CD4-positive, alpha-beta T cell treated with Interleukin-6 for 4 hours (primary cell): ENCODE measurements at places on chromosomes 6 and 20.

GRCh38 chr20:34750484-34750883 lies 46.3 kb downstream of the TP53INP2 start:
- no peak for DNase-seq

DNA sequence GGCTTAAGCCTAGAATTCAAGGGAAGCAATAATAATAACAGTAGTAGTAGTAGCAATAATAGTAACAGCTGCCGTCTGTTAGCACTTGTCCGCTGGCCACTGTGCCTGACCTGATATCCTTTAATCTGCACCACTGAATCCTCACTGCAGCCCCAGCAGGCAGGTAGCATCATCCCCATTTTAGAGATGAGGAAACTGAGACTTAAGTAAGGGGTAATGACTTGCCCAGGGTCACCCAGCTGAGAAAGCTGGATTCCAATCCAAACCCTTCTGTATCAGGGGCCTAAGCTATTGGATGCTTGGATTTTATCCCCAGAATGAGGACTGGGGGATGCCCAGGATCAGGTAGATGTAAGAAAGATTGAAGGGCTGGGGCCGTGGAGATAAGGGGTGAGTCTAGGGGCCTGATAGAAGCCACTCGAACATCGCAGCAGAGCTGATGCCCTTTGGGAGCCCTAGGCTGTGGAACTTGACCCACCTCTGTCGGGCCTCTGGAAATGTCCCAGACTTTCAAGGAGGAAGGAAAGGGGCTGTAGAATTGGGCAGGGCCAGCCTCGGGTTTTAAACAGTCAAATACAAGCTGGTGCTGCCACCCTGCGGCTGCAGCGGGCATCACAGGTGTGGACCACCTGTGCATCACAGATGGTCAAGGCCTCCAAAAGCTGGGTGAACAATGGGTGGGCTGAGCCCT lies 102.1 kb upstream of the MYL9 start:
- peak; percentile 74 for DNase-seq

GRCh38 chr6:45504947-45505346 lies 127.2 kb upstream of the SUPT3H start:
- DNase-seq: no peak

DNA sequence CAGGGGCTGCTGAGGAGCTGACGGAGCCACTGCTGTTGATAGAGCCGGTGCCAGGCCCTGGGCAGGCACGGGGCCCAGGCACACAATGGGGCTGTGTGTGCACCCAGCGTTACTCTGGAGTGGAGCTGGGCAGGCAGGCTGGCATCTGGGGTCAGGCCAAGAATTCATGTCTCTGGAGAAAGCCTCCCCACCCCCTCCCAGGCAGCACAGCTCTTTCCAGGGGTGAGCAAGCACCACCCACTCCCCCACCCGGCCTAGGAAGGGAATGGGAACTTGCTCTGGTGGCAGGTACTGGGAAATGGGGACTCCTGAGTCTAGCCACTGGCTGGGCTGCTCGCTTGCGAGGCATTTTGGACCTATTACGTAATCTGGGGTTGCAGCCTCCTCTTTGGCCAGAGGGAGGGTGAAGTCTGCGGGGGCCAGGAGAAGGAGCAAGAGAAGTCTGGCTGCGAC lies 22.7 kb downstream of the TFEB start:
- DNase-seq: no peak

DNA sequence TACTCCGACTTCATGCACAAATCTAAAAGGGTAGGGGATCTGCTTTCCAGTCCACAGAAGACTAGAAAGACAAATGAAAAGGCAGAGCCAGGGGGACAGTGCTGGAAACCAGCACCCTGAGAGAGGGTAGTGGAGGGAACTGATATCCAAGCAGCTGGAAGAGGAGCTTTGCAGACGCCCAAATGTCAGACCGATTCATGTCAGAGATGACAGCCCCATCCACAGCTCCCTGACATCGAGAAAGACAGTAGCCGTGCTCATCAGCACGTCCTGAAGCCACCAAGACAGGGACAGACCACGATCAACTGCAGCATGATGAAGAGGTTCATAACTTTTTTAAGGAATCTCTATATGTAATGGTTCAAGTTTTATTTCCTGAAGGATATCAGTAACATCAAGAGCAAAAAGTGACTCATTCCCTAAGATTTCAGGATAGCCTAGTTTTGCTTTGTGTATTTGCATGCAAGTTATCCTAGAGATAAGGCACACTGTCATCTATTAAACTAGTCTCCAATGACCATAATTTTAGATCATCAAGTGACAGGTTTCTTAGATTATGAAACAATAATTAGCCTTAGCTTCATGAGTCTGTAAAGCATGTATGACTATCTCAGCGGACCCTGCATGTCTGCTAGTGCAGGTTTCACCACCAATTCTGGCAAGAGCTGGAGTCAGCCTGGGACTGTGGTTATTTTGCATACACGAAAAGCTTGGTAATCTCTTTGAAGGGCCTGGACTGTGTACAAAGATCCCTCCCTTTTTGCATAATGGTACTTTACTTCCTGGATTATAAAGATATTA lies 43.0 kb downstream of the PRDM1 start:
- no peak for DNase-seq

GRCh38 chr6:114096561-114097172 lies 125.7 kb upstream of the HDAC2 start:
- peak; percentile 10 for DNase-seq

- no peak for DNase-seq
Measured at GRCh38 chr6:106244521-106244920, 81.0 kb downstream of the ATG5 start.

DNA sequence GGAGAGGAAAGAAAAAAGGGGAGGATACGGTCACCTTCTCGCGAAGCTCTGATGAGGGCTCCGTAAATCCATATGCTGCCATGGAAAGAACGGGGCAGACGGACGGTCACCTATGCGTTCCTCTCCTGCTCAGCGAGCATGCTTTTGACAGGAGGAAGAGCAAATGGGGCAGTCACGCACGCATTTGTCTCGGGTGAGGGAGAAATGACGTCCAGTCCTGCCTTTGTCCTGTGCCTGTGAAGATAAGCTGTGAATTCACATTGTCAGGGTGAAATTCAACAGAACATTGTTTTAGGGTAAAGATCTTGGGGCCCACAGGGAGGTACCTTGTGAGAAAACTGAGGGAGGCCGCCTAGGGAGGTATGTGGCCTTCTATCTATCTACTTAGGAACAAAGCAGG lies 83.8 kb downstream of the IRF4 start:
- DNase-seq: no peak

GRCh38 chr20:667351-668034 lies 8.1 kb downstream of the SCRT2 start:
- peak; percentile 62 for DNase-seq

DNA sequence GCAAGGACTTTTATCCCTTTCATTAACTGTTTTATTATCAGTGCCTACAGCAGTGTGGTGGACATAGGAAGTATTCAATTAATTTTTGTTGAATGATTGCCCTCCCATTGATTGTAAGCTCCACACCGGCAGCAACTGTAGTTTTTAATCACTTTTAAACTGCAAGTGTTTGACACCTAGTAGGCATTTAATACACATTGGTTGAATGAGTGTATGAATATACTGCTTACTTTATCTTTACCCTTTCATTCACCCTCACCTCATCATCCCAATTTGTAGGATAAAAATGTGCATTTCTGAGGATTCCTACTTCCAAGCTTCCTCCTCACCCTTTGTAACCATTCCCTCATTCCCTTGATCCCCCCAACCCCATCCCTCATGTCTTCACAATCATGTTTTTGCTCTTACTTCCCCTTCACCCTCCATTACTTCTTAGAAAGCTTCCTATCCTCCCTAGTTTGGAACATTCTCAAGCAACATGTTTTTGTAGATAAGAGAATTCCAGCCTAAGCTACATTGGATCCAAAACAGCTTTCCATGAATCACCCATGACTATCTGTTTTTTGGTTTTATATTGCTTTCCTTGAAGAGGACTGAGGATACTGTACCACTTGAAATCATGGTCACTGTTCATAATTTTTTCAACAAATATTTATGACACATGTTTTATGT lies 955 bp upstream of the SLC26A8 start:
- DNase-seq: no peak

DNA sequence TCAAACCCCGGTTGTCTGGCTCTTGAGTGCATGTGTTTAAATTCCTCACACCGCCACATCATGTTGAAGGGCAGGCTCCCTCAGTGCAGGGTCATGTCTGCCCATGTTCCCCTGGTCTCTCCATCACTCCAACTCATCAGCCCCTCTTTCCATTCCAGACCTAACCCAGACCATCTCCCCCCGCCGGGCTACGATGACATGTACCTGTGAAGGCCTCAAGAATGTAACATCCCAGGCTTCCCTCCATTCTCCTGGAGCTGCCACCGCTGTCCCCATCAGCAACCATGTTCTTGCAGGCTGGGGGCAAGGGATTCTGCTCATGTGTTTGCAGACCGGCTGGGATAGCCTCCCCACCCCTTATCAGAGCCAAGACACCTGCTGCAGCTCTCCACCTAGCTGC lies 19.9 kb downstream of the TMEM74B start:
- no peak for DNase-seq

- peak; percentile 40 for DNase-seq
Measured at GRCh38 chr20:5039255-5039657, 37.9 kb upstream of the SLC23A2 start.

DNA sequence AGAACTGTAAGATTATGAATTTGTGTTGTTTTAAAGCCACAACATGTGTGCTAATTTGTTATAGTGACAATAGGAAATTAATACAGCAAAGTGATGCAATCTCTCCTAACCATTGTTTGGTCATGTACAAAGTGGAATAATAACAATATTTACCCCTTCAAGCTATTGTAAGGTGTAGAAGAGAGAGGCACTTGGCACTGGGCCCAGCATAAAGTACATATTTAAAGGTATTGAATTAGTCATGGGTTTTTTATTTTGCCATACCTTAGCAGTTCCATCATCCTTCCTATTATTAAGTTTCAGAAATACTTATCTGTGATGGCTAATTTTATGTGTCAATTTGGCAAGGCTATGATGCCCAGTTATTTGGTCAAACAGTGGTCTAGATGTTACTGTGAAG lies 322.4 kb upstream of the TSHZ2 start:
- no peak for DNase-seq

DNA sequence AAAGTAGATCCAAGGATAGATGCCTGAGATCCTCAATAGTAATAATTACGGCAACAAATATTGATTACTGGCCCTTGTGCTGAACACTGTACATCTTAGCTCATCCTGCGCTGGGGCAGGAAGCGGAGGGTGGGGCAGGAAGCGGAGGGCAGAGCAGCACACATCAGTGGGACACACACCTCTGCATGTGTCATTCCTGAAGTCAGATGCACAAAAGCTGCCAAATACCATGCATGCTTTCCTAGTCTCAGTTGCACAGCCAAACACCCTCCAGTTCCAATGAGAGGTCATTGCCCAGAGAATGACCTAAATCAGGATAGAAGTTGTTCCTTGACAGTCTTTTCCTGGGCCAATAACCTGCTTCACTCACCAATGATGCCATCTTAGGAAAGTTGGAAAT lies 74.4 kb upstream of the FOXC1 start:
- DNase-seq: peak; percentile 79

DNA sequence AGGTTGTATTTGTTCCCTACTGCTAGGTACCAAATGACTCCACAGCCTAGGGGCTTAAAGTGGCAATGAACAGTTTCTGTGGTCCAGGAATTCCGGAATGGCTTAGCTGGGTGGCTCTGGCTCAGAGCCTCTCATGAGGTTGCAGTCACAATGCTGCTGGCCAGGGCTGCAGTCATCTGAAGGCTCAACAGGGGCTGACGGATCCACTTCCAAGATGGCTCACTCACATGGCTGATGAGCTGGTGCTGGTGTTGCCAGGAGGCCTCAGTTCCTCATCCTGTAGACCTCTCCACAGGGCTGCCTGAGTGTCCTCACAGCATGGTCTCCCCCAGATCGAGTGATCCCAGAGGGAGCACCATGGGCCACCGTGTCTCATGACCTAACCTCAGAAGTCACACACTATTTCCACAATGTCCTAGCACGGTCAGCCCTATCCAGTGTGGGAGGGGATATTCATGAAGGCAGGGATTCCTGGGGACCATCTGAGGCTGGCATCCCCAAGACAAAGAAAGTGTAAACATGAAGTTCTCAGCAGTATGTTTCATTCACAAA lies 19.0 kb upstream of the BPI start:
- DNase-seq: no peak

- DNase-seq: no peak
Measured at GRCh38 chr6:90135667-90136066, 161.0 kb downstream of the BACH2 start.

DNA sequence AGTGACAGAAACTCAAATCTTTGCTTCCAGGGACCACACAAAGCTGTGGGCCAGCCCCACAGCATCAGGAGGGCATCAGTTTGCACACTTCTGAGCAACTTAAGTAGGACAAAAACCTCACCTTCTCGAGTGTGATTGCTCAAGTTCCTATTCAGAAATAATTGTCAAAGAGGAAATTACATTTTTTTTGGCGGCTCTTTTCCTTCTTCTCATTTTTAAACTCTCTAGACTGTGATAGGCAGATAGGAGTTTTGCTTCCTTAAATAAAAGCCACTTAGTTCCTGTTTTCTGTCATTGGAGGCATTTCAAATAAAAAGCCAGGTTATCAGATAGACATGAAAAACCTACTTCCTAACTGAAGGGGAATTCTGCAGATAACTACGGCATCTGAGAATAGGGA lies 11.2 kb upstream of the TAGAP start:
- no peak for DNase-seq

DNA sequence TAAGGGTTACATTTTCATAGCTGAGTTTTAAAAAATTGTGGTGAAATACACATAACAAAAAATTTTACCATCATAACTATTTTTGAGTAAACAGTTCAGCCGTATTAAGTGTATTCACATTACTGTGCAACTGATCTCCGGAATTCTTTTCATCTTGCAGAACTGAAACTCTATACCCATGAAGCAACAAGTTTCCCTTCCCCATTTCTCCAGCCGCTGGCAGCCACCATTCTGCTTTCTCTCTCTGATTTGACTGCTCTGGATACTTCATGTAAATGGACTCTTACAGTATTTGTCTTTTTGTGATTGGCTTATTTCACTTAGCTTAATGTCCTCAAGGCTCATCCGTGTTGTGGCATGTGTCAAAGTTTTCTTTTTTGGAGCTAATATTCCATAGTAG lies 341.6 kb downstream of the QKI start:
- no peak for DNase-seq

DNA sequence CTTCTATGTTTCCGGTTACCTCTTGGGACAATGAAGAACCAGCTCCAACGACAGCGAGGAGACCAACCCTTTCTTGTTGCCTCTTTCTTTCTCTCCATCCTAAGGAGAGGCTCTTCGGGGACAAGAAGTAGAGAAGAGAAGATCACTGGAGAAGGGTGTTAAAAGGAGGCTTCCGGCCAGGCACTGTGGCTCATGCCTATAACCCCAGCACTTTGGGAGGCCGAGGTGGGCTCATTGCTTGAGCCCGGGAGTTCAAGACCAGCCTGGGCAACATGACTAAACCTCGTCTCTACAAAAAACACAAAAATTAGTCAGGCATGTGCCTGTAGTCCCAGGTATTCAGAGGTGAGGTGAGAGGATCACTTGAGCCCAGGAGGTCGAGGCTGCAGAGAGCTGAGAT lies 90.8 kb upstream of the TNFAIP3 start:
- no peak for DNase-seq

- no peak for DNase-seq
Measured at GRCh38 chr6:7239590-7239948, 73.4 kb downstream of the SSR1 start.
